ENCODE measurements at places on chromosomes 12 and 14.

- DNase-seq: no peak
Measured at GRCh38 chr14:50233951-50234250, 2.5 kb upstream of the SOS2 start.

DNA sequence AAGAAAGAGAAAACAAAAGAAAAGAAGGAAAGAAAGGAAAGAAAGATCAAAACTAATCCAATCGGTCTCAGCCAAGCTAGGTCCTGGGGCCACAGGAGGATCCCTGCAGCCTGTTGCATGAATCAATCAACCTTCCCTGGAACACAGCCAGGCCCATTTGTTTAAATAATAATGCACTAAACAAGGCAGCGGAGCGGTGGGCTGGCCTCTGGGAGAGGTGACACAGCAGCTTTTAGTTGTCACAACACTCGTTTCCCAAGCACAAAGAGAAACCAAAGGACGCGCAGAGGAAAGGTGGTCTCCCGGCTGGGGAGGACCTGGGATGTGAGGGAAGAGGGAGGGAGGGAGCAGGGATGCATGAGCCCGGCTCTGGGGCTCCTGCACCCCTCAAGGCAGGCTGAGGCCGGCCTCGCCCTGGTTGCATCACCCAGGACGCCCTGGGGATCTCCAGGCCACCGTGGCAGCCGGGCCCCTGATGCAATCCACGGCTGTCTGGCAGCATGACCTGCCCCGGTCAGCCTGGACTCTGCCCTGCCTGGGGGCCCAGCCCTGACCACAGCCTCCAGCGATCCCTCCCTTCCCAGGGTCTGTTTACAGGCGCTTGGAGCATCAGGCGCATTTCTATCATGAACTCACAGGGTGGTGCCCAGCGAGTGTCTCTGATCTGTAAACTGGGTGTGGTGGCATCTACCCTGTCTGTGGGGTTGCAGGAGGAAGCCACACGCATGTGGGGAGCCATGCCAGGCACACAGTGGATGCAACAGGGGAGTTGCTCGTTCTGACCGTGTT, 32.5 kb downstream of the MMP17 start:
- DNase-seq: no peak

GRCh38 chr12:100661300-100661951, 87.9 kb downstream of the GAS2L3 start:
- no peak for DNase-seq

DNA sequence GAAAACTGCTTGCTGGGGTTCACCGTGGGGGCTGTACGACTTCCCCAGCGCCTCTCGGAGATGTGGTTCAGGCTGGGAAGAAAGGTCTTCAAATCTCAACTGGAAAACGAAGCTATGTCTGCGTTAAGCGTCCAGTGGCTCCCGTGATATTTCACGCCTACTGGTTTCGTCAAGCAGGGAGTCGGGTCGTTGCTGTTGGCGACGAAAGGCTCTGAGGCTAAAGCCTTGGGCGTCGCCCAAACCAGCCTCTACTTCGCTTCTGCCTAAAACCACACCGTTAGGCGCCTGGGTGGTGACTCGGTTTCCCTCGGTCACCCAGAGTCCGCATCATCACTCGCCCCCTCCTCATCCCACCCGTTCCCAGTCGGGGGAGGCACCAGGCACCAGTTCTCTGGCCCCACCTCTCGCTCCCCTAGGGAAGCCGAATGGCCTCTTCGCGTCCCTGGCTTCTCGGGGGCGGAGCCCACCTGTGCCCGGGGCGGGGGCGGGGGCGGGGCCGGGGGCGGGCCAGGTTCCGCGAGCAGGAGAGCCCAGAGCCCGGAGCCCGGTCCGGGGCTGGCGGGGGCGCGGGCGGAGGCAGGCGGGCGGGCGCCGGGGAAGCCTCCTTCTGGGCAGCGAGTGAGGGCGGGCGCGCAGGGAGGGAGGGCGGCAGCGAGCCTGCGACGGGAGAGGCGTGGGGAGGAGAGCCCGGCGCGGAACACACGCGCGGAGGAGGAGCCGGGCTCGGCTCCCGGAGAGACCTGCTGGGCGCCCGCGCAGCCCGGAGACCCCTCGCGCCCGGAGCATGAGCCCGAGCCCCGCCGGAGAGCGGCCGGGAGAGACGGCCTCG, at the start of gene B4GALNT3:
Gene B4GALNT3, plus strand, starts transcription at position 510 of the 829 bp plus-strand sequence. CDS start 438 bp downstream, outside the sequence.
- DNase-seq: no peak

DNA sequence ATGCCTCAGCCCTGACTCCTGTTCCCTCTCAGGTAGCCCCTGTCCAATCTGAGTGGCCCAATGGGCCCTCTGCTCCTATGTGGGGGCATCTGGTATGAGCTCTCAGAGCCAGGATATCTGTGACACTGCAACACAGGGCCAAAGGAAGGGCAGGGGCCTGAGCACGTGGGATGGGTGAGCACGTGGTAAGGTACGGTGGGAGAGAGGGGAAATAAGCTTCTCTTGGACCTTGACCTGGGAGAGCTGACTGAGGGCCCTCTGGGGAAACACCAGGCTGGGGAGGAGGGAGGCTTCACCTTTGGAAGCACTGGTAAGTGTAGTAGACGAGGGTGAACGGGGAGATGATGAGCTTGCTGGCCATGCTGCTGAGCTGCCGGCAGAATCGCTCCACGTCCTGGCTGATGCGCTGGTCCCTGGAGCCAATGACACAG, 6.7 kb downstream of the ABCD4 start:
- DNase-seq: no peak

DNA sequence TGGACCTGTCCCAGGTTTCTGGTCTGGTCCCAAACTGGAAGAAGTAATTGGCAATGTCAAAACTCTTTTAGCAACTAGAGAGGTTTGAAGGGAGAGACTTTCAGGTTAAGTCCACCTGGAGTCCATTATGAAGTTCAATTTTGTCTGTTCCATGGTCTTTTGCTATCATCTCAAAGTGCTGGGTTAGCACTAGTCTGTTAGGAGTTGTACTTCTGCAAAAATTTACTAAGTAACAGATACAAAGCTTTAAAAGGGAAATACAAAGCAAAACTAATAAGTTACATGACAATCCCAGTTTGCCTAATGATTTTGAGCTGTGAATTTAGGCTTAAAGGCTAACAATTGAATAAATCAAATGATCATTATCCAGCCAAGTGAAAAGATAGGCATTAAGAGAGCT, 643.9 kb downstream of the C12orf50 start:
- no peak for DNase-seq

DNA sequence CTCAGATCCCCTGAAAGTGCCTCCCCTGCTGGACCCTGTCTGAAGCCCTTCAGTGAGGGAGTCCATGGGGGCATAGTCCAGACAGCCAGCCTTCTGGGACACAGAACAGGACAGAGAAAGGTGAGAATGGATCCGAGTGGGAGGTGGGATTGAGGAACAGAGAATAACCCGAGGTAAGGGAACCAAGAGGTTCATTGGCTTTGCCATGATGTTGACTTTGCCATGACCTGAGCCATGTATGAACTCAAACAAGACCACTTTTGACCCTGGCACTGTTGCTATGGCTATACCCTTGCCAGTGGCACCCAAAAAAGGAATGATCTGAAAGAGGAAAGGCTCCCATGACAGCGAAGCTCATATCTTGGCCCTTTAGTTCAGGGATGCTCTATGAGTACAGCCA, 22.6 kb upstream of the VDR start:
- no peak for DNase-seq

GRCh38 chr14:98233656-98234055, 1038.3 kb downstream of the BCL11B start:
- DNase-seq: no peak

DNA sequence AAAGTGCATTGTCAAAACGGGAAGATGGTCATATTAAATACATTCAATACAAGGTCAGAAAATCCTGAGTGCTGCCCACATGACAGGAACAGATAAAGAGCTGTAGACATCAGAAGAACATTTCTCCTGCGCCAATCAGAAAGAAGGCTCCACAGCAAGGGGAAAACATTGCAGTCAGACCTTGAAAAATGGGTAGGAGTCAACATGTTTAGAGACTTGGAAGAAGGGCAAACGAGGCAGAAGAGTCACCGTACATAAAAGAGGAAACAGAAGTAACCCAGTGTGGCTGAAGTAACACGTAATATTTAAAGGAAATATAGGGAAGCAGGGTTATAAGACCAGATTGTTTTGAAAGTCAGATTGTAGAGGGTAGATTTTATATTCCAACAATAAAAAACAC, 11.9 kb downstream of the SPPL3 start:
- no peak for DNase-seq

DNA sequence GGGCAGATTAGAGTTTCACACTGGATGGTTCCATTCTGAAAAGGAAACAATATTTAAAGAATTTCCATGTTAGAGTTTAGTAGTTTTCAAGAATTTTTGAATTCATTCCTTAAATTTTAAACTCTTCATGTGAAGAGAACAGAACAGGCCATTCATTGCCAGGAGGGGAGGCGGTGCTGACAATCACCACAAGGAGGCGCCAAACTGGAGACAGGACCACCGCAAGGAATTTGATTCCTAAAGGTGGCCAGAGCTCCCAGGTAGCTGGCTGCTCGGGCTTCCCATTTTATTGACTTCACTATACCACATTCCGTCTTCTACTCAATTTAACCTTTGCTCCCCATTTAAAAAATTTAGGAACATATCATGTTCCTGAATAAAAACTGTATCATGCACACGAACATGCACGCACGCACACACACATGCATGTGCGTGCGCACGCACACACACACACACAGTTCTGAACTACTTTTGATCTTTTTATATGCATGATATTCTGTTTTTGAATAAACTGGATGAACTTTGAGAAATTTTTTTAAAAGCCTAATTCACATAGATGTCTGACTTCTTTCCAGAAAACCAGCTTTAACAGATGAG, 101.2 kb downstream of the NELL2 start:
- no peak for DNase-seq

GRCh38 chr14:66782853-66783252, 274.9 kb downstream of the GPHN start:
- DNase-seq: no peak

GRCh38 chr12:71865166-71865713, 25.7 kb downstream of the TBC1D15 start:
- peak; percentile 89 for DNase-seq

DNA sequence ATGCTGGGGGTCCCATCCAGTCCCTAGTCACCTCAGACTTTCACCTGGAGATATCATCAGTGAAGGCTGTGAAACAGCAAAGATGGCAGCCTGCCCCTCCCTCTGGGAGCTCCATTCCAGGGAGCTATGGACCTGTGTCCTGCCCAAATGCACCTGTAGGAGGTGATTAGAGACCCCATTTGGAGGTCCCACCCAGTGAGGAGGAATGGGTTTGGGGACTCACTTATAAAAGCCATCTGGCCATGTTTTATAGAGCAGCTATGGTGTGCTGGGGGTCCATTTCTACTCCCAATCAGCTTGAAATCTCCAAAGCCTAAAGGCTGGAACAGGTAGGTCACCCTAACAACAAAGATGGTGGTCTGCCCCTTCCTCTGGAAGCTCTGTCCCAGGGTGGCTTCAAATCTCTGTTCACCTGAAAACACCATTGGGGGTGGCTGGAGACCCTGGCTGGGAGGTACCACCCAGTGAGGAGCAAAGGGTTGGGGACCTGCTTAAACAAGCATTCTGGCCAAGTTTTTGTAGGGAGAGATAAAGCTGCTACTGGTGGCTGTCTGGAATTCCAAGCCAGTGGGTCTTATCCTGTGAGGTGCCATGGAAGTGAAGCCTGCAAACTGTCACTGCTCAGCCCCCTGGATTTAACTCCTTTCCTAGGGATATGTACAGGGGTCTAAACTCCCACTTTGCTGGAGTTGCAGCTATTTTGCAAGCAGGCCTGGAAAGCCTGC, 182.3 kb downstream of the RASSF9 start:
- DNase-seq: no peak

DNA sequence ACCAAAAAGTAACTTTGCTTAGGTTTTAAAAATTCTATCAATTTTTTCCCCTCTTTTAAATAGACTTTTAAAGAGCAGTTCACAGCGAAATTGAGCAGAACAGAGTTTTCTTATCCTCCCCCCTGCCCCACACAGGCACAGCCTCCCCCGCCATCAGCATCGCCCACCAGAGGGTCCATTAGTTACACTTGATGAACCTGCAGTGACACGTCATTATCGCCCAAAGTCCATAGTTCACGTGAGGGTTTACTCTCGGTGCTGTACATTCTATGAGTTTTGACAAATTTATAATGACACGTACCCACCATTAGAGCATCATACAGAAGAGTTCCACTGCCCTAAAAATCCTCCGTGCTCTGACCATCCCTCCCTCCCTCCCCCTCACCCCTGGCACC, 58.4 kb downstream of the FZD10 start:
- DNase-seq: no peak

GRCh38 chr14:96583569-96584041, 81.4 kb downstream of the PAPOLA start:
- no peak for DNase-seq

DNA sequence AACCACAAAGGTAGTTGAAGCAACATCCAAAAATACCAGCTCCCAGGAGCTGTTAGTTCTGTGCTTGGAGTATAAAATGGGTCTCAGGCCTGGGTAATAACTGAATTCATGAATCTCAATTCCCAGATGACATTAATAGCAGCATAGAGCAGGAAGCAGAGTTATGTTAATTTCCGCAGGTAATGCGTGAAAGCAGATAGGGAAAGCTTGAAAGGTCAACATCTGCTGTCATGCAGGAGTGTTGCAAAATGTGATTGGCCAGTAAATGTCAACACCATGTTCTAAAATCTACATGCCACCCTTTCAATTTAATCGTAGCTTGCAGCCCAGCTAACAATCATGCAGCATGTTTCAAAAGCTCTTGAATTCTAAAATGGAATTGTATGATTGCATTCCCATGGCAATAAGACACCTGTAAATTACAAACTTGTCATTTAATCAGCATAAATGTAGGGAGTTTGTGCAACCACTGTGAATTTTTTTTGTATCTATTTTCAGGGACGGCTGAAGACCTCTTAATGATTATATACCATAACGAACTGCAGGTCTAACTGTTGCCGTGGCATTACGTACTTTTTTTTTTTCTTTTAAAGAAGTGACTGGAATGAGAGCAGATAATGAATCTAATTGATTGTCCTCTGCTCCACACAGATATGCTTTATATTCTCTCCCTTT, 635.8 kb upstream of the FOXG1 start:
- DNase-seq: no peak

DNA sequence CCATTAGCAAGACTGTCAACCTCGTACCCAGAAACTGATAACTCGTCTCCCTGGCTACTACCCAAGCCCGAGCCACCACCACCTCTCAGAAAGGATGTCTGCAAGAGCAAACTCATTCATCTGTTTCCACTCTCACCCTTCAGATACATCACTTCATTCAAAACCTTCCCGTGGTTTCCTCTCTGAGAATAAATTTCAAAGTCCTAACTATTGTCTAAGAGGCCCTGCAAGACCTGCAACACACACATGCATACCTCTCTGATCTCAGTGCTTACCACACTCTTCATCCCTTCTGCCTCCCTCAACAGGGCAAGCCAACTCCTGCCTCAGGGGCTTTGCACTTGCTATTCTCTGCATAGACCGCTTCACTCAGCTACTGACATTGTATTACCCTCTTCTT, 40.6 kb downstream of the PPP1R13B start:
- no peak for DNase-seq
